Naive thymus-derived CD8-positive, alpha-beta T cell (primary cell): ENCODE measurements at places on chromosomes 16 and 17.

DNA sequence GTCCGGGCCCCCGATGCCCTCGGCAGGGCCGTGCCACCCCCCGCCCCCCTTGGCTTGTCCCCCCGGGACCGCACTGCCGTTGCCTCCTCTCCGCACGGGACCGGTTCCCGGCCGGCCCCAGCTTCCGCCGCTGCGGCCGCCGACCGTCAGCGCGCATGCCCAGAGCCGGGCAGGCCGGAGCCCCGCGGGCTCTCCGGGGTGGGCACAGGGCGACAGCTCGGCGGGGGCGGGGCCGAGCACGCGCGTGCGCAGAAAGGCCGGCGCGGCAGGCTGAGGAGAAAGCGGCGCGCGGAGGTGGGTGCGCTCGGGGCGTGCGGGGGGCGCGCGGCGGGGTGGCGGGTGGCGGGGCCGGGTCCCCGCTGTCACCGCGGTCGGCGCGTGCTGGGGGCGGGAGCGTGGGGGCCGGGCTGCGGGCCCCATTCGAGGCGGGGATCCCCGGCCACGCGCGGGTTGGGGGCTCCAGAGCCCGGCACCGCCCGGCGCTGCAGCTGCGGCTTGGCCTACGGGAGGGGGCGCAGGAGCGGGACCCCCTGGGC, at the start of gene TBC1D24:
Gene TBC1D24, plus strand, starts transcription at position 251 of the 536 bp plus-strand sequence. CDS start 21,022 bp downstream, outside the sequence.
- DNase-seq = peak; percentile 66

- no peak for DNase-seq
These were observed 48.0 kb upstream of the NDRG4 start for GRCh38 chr16:58451945-58452401.

DNA sequence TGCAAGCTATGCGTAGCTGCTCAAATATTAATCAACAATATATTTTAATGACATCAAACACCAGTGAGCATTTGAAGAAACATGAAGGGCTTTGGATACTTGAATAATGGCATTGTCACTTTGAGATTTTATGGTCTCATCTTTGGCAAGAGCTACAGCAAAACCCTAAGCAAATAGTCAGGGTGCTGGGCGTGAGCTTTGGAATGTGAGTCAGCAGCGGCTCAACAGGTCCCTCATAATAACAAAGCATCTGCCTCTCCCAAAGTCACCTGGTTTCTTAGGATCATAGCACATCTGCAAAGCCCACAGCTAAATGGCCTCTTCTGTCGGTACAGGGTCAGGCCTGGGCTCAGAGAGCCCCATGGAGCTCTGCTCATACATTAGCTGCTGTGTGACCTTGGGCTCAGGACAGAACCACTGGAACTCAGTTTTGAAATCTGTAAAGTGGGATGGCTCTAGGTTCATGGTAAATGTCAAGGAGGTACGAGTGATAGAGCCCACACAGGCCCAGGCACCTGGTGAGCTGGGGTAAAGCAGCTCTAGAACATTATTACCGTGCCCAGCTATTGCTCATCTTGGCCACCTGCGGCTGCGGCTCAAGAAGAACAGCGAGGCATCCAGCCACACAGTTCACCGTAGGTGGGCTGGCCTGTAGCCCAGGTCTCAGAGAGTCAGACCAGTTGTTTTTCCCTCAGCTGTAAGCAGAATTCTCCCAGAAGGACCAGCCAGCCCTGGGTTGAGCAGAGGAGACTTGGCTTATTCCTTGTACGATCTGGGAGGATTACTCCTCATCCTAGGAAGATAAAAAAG, 544.5 kb upstream of the CDH11 start:
- no peak for DNase-seq

DNA sequence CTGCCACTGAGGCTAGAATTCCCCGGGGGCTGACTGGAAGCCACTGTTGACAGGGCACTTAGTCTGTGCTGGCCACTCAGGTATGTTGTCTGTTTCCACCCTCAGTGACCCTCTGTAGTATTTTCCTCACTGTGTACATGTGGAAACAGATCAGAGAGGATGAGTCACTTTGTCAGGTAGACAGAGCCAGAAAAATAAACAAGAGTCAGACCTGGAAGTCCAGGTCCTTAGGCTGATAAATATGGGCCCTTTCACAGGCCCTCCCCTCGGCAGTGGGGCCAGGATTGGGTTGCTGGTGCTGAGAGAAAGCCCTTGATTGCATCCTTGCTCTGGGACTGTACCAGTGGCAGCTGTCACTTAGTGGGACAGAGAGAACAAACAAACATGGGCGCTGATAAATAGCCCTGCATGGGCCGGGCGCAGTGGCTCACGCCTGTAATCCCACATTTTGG, 21.3 kb downstream of the PGS1 start:
- no peak for DNase-seq

GRCh38 chr17:65278820-65279184, 141.6 kb downstream of the RGS9 start:
- DNase-seq = no peak

DNA sequence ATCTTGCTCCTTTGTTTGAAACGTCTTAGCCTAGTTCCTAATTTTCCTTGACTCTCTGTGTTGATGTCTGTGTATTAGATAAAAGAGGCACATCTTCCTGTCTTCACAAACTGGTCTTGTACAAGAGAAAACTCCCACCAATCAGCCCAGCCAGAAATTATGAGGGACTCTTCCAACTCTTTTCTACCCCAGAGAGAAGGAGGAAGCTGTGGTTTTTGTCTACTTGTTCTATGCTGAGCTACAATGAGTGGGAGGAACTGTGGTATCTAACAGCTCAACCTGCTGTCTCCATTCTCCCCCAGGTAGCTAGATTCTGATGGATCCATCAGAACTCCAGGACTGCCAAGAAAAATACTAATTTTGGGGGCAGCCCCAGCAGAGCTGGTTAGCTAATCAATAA, 392.5 kb downstream of the HS3ST3B1 start:
- DNase-seq = no peak

DNA sequence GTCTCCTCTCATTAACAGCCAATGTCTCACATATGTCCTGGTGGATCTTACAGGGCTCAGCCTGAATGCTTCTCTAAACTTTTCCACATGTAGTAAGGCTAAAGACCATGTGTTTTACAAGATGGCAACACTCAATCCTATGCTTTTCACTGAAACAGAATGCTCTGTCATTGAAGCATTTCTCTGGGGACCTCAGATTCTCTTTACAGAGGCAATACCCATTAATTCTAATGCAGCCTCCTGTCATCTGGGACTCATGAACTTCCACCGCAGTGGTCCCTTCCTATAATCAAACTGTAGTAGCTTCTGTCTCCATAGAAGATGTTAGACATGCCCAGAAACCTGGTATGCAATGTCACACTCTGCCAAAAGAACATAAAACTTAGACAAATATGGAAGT, 926.6 kb upstream of the RBFOX1 start:
- no peak for DNase-seq

DNA sequence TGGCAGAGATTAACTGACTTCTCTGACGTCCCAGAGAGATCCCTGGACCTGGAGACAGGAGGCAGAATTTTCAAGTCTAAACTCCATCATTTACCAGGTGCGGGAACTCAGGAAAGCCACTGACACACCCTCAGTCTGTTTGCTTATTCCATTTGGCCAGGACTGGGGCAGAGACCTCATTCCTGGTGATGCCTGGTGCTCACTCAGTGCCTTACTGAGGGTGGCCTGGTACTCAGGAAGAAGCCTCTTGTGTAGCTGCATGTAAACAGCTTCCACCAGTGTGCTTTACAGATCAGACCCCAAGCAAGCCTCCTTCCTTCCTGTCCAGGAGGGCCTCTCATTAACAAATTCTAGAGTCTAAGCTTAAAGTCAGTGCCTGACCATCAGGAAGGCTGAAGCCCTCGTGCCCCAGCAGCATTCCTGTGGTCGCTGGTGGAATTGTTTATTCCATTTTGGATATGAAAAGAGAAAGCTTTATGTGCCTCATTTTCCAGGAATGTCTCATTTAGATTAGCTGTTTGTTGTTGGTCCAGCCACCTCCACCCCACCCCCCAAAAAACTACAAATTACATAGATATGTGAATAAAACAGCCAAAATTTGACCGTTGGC, 236.1 kb upstream of the CDH5 start:
- no peak for DNase-seq

GRCh38 chr17:72822358-72823023, 270.0 kb downstream of the SLC39A11 start:
- DNase-seq = no peak

DNA sequence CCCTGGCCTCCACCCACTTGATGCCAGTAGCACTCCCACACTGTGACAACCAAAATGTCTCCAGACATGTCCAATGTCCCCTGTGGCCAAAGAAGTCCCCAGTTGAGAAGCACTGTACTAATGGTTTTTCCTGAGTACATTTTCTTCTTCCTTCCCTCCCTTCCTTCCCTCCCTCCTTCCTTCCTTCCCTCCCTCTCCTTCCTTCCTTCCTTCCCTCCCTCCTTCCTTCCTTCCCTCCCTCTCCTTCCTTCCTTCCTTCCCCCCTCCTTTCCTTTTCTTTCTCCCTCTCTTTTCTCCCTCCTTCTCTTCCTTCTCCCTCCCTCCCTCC, 76.7 kb upstream of the CDC42EP4 start:
- no peak for DNase-seq

- DNase-seq = no peak
These were observed 538.7 kb upstream of the HSBP1 start for GRCh38 chr16:83269048-83269447.

- DNase-seq = no peak
These were observed 870 bp upstream of the CTRB2 start for GRCh38 chr16:75207831-75208230.

DNA sequence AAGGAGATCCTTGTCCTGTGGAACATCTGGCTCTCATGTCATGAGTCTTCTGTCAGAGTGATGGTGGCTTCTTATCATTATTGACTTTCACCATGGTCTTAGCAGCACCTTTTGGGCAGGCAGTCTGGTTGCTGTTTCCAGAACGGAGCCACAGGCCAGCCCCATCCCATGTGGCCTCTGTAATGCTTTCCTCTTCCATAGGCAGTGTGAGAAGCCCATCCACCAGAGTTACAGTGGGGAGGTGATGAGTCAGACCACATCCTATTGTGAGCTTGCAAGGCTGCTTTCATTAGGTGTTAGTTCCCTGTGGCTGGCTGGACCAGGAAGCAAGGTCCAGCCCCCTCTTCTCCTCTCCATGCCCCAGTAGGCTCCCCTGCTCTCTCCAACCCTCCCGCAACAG, 30.8 kb upstream of the SPACA3 start:
- no peak for DNase-seq

- no peak for DNase-seq
These were observed 46.8 kb downstream of the TMEM132E start for GRCh38 chr17:34626121-34626681.

DNA sequence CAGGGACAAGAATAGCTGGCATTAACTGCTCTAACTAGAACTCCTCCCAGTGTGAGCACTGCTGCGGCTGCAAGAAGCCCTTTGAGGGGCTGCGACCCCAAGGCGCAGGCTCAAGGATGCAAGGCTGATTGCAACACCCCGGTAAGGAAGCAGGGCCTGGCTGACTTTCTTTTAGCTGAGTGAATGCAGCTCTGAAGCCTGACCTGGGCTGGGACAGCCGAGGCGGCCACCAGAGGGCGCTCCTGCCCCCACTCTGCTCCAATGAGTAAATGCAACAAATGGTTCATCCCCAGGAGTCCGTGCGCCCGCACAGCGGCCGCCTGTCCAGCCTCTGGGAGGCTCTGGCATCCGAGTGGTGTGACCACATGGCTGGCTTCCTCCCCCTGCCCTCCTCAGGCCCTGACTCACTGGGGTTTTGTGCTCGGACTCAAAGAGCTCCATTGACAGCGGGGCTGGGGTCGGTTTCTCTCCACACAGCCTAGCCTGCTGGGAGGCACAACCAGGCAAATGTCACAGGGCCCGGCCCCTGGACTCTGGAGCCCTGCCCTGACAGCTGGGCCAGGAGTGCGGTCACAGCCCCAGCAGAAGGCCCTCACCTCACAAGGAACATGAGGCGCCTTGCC, at the start of gene SMIM5:
Gene SMIM5, plus strand, starts transcription at position 572 of the 623 bp plus-strand sequence. CDS start 6,768 bp downstream, outside the sequence.
- peak; percentile 60 for DNase-seq

DNA sequence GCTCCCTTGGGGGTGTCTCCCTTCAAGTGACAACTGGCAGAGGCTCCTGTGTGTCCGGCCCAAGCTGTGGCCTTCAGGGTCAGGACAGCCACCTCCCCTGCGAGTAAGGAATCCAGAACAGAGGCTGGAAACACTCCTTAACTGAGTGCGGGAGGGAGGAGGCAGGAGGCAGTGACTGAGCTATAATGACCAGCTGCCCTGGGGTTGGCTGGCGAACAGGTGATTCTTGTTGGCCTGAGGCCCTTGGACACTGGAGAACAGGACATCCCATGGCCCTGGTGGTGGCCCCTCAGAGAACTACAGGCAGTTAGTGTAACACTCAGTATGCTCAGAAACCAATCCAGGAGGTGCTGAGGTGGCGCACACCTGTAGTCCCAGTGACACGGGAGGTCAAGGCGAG, 9.4 kb upstream of the SNAI3 start:
- no peak for DNase-seq

- DNase-seq = no peak
These were observed 30.8 kb downstream of the OTOA start for GRCh38 chr16:21694609-21695008.

GRCh38 chr16:47519996-47520679, 59.0 kb downstream of the PHKB start:
- no peak for DNase-seq

DNA sequence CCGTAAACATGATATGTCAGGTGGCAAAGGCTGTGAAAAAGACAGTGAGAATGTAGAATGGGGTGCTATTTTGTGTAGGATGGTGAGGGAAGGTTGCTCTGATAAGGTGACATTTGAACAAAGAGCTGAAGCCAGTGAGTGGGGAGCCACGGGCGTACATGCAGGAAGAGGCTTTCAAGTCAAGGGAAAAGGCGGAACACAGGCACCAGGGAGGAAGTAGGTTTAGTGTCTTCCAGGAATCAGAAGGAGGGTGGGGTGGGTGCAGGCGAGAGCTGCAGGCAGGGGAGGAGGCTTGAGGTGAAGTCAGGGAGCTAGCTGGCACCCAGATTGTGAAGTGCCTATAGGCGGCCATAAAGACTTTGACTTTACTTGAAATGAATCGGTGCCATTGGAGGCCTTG, 14.1 kb downstream of the ZFP90 start:
- no peak for DNase-seq

DNA sequence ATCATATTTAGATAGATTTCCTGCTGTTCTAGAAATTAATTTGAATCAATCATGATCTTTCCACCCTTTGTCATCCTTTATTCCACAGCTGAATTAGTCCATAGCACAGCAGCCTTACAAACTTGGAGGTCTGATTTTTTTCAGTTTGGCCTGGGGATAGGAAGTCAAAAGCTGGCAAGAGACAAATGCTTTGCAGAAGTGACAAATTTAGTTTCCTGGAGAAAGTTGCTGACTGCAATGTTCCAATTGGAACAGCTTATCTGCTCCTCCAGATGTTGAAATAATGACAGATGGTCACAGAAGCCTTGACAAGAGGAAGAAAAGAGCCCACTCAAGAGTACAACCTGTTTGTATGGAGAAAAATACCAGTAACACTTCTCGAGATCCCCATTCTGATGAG, 1276.1 kb upstream of the CDH8 start:
- no peak for DNase-seq

- no peak for DNase-seq
These were observed 31.0 kb upstream of the PITPNM3 start for GRCh38 chr17:6587310-6587709.

GRCh38 chr17:16423226-16423872, 8.0 kb downstream of the TRPV2 start:
- no peak for DNase-seq

GRCh38 chr17:12853921-12854320, 64.6 kb downstream of the ARHGAP44 start:
- DNase-seq = no peak

- DNase-seq = no peak
These were observed 82.1 kb upstream of the GNAO1 start for GRCh38 chr16:56109205-56109604.
